Globus pallidus (tissue), 1 donor: ENCODE measurements at places on chromosomes 5 and 9.
A peak's percentile ranks its signal among the peaks of the same experiment; 100 is the strongest.

DNA sequence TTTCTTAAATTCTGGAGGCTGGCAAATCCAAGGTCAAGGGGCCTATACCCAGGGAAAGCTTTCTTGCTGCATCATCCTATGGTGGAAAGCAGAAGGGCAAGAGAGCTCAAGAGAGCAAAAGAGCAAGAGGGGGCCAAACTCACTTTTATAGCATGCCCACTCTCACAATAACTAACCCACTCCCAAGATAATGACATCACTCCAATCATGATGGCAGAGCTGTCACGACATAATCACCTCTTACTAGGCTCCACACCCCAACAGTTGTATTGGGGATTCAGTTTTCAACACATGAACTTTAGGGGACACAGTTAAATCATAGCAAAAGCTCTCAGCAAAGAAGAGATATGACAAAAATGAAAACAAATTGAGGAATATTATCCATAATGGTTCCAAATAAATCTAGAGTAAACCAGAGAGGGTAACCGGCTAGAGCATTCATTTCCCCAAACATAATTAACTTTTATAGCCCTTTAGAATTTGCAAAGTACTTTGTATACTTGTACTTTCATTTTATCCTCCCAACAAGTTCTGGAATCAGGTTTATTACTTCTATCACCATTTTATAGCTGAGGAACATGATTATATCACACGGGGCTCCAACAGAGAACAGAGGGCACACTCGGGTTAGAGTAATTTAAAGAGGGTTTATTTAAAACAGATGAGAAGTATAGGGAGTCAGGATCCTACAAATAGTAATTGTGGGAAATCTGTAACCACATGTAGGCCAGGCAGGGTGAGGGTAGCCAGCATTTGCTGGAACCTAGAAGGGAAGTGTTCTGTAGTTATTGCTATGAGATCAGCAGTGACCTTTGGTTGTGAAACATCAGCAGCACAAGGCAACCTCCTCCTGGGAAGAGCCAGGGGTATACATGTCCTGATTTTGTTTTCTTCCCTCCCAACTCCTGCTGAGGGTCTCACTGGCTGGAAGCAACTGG, 7.2 kb upstream of the TARS1 start:
- DNase-seq = no peak

DNA sequence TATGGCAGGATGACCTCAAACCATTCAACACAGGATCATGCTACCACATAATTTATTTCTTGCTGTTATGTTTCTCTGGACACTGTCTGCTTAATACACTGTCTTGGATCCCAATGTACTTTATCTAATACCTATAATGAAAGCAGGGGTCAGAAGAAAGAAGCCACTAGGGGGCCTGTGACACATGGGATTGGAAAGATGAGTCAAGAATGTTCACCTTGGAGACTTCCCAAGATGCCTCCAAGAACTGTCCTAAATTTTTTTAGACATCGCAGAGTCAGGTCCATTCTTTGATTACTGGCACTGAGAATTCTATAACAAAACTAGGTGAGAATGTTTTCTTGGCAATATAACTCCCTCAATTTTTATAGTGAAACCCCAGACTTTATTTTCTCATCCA, 305.8 kb upstream of the SMARCA2 start:
- DNase-seq = no peak

- peak; percentile 78 for DNase-seq
Observed at GRCh38 chr5:174837919-174838902, 113.8 kb downstream of the MSX2 start.

DNA sequence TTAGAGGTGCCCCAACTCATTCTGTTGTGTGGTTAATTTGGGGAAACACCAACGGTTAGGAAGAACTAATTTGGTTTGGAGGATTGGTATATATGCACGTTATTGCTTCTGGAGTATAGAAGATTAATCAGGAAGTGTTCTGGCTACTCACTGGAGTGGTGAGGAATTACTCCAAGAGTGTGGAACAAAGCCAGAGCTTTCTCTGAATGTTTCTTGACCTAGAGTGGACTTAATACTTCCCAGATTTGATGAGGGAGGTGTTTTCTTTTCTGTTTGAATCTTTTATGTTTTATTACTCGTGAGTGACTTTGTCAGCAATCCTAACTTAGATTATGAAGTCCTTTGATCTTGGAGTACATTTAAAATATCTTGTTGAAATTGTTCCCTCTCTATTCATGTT, 163.7 kb downstream of the MAN2A1 start:
- no peak for DNase-seq

GRCh38 chr9:123253204-123253603, 15.2 kb downstream of the STRBP start:
- DNase-seq = no peak

GRCh38 chr5:112708103-112708622, 29.5 kb upstream of the APC start:
- DNase-seq = peak; percentile 20

DNA sequence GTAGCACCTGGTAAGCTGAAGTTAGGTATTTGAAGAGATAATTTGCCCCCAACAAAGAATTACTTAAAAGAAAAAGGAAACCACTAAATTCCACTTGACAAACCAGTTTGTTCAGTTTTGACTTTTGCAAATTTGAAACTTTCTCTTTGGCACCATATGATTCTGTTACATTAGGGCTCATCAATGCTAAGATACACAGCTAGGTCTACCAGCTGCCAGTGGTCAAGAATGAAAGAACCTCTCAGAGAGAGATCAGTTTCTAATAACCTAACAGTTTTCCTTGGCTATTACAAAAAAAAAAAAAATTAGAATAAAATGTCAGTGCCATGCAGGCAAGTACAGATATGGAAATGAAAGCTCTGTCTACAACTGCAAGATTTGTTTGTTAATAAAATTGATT, 92.3 kb downstream of the CAAP1 start:
- DNase-seq = no peak

- DNase-seq = no peak
Observed at GRCh38 chr5:173873306-173873922, 14.7 kb upstream of the CPEB4 start.

- no peak for DNase-seq
Observed at GRCh38 chr9:134991808-134992754, 74.4 kb upstream of the FCN1 start.

GRCh38 chr9:36893911-36894310, 140.2 kb downstream of the PAX5 start:
- DNase-seq = no peak

DNA sequence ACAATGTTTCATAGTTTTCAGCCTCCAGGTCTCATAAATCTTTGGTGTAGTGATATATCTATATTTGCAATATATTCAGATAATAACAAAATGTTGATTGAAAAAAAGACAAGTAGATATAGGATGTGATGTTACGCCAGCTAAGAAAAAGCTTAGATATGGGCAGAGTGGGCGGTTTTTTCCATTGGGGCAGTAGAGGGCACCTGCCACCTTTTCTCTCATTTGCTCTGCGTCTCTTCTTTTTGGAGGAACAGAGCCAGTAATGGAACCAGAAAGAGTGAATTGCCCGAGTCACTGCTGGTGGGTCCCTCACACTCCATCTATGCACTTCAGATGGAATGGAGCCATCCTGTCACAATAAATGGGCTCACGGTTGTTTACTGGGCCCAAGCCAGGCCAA, 62.1 kb upstream of the FANCC start:
- DNase-seq = no peak

DNA sequence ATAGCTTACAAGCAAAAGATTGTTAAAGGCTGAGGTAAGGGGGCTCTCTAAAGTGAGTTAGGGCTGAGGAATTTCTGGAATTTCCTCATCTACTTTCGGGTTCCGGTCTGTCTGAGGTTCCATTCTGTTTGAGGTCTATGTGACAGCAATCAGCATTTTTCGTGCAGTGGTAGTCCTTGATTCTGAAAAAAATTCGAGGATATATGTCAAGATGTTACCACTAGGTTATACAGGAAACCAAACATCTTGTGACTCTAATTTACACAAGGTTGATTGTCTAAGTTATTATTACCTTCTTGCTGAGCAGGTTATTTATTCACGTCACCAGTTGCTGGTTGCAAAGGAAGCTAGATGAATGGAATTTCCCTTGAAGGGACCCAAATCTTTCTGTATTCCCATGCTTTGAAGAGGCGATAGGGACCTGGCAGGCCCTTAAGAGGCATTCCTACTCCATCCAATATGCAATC, 35.2 kb downstream of the RLN2 start:
- no peak for DNase-seq

- DNase-seq = no peak
Observed at GRCh38 chr5:67536866-67537265, 340.3 kb upstream of the CD180 start.

GRCh38 chr5:133370904-133371303, 241.4 kb downstream of the FSTL4 start:
- DNase-seq = no peak

- DNase-seq = no peak
Observed at GRCh38 chr5:90368454-90369246, 40.9 kb downstream of the CETN3 start.

- DNase-seq = no peak
Observed at GRCh38 chr9:76553680-76554079, 94.7 kb downstream of the GCNT1 start.

DNA sequence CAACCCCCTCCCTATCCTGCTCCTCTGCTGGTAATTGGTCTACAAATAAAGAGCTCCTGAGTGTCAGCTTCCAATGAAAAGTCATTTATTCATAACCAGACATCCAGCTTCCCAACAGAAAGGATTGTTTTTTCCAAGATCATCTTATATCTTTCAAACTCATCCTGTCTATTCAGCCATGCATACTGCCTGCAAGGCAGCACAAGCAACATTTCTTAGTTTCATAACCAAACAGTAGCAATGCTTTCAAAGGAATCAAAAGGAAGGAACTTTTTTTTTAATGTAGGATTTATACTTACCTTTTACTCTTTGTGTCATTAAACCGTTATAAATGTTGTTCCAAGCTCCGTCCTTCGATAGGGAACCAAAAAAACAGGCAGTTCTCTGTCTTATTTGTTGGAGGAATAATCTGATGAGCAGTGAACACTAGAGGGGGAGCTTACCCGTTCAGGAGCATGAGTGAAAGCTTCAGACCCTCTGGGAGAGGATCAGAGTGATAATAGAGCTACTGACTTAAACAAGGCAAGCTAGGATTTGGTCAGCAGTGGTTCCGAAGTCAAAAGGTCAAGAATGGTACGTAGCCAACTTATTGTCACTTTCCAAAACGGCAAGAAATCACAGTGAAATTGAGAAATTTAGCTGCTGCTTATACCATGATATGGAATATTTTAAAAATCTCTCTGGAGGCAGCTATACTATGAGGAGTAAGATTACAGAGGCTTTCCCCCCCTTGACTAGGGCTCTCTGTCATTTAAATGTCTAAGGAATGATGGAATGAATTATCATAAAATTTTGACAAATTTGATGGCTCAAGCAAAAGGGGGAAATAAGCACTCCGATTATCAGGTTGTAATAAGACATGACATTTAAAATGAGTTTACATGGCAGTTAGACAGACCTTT, 892.9 kb downstream of the NR2F1-AS1 start:
- DNase-seq = peak; percentile 29

- no peak for DNase-seq
Observed at GRCh38 chr5:124790301-124790894, 44.0 kb upstream of the ZNF608 start.

GRCh38 chr9:117325831-117326230, 89.0 kb downstream of the ASTN2 start:
- peak; percentile 35 for DNase-seq

DNA sequence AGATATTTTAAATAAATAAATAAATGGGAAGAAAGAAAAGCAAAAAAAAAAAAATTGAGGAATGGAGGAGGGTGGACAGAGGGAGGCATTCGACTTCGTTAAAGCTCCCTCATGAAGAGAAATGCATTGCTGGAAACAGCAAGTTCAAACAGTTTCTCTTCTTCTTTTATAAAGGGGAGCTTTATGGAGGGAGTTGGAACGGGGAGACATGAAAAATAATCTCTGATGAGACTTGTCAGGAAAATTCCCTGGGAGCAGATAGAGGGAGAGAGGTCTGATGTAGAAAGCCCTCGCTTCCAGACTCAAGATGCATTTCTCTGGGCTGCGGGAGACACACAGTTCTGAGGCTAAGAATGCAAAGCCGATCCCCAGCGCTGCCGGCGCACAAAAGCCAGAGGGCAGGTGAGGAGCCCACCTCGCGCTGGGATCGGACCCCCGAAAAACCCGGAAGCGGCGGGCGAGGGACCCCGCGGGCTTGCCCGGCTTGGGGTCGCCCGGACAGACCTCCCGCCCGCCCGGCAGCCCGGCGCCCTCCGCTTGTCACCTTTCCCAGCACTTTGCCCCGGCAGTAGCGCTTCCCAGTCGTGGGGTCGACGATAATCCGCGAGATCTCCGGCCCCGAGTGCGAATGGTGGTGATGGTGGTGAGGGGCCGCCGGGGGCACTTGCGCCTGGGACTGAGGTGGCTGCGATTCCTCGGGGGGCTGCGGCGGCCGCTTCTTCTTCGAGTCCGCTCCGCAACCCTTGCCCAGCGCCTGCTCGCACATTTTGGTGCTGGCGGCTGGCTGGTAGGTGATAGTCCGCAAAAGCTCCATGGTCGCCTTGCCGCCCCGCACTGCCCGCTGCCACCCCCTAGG, 512 bp downstream of the PLK2 start:
- peak; percentile 20 for DNase-seq
